CD8-positive, alpha-beta memory T cell (primary cell): ENCODE measurements at places on chromosomes 4 and X. TPM values are rescaled to one million over a fixed set of nuclear protein-coding genes. Genes with fewer than 3 reads are reported as not detected.

SPANXD gene
- not detected for total RNA-seq

GABRA4 gene
- total RNA-seq: not detected

P2RY4 gene
- not detected for total RNA-seq

GPRASP1 gene
- 3.4 TPM for total RNA-seq

FGF5 gene
- total RNA-seq: not detected

ARR3 gene
- not detected for total RNA-seq

RBM46 gene
- total RNA-seq: not detected

PAGE2 gene
- total RNA-seq: not detected

GRCh38 chrX:139194571-139195280 is 335.8 kb upstream of the F9 start:
- no peak for DNase-seq

DNA sequence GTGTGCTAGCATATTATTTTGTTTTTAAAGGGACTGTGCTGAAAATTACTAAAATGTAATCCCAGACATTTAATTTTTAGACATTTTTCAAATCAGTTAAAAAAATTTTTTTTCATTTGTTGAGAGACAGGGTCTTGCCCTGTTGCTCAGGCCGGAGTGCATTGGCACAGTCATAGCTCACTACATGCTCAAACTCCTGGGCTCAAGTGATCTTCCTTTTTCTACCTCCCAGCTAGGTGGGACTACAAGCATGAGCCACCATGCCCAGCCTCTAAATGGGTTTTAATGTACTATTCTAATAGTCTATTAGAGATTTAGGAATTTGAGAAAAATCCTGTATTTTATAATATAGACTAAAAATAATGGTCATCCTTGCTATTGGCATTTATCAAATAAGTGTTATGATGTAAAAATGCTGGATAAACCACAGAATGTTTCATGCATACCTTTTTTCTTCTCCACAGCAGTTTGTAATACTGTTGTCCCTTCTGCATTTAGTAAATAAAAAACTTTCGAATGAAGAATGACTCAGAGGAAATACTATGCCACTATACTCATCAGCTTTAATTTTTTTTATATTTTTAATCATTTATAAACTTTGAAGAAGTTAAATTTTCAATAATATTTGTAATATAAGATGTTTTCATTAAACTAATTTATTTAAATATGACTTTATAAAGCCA is 29.9 kb downstream of the CPEB2 start:
- DNase-seq: no peak

DNA sequence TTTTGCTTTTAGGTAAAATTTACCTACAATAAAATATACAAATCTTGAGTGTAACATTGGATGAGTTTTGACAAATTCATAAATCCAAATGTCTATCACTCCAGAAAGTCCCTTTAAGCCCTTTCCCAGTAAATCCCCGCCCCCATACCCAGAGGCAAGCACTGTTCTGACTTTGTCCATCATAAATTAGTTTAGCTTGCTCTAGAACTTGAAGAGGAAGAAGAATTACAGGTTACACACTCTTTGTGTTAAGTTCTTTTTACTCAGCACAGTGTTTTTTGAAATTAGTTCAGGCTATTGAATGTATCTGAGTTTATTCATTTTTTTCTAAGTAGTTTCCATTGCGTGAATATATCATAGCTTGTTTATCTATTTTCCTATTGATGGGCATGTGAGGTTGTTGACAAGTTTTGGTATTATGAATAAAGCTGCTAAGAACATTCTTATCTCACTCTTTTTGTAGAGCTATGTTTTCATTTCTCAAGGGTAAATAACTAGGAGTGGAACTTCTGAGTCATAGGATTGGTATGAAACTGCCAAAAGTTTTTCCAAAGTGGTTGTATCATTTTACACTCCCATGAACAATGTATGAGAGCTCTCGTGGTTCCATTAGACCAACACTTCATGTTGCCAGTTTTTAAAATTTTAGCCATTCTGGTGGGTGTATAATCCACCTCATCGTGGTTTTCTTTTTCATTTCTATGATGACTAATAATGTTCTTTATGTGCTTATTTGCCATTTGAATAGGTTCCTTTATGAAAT is 22.4 kb upstream of the HPSE start:
- DNase-seq: no peak

GRCh38 chr4:88215351-88215750 is 56.9 kb upstream of the ABCG2 start:
- DNase-seq: no peak

DNA sequence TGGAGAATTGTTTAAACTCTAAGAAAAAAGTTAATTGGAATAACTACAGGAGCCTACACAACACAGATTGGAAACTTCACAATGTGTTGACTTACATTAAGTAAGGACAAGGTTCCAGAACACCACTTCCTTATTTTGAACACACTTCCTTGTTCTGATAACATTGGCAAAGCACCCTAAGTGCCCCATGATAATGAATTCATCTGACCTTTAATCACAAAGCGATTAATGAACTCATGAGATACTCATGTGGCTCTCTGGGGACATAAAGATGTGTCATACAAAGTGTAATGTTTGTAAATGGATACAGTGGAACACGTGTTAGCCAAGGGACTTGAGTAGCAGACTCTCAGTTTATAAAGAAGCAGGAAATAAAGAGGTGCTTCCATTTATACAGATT is 69.0 kb upstream of the ATOH1 start:
- no peak for DNase-seq

DNA sequence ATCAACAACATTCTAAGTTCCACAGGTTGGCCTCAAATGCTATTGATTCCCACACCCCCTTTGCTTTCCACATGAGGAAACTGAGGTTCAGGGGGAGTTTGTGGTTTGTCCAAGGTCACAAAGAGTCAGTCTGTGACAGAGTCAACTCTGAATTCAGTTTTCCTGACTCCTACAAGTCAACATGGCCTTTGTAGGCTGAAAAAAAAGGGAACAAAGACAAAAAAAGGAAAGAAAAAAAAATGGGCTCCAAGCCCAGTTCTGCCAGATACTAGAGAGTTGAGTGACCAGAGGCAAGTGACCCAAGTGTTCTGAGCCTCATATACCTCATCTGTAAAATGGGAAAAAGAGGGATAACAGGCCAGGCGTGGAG is 16.5 kb upstream of the PIM2 start:
- DNase-seq: no peak

DNA sequence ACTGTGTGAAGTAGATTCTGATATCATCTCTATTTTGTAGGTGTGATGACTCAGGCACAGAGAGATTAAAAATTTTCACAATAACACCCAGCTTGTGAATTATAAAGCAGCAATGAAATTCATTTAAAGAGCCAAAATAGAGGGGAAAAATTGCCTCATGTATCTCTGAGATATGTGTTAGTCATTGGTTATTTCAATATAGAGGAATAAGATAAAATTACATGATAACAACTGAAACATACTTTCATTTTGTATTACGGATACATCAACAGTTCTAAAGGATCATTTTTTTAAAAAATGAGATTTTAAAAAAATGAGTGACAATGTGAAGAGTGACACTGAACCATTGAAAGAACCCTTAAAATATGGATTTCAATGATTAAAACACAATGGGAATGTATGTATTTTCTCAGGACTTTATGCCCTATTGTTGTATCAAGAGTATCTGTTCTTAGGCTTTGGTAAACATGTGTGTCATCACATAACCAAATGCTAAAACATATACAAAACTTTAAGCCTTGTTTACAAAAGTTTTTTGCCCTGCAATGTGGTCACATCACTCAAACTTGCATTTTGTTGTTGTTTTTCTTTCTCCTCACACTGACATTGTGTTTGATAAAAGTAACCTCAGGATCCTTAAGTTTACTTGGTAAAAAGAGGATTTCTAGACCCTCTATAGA is 221.3 kb downstream of the ANTXR2 start:
- DNase-seq: no peak

DNA sequence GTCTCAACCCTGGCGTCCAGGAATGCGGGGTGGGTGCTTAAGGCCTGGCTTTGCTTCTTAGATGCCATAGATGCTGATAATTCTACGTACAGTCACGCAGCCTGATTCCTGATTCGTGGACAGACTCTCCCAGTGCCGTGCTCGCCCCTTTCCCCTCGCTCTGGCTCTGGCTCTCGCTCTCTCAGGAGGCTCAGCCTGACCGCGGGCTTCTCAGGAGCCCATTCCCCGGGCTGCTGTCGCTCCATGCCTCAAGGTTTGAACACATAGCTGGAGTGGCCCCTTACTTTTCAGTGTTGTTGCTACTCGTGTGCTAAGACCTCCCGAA is 59.2 kb upstream of the ZC4H2 start:
- no peak for DNase-seq

DNA sequence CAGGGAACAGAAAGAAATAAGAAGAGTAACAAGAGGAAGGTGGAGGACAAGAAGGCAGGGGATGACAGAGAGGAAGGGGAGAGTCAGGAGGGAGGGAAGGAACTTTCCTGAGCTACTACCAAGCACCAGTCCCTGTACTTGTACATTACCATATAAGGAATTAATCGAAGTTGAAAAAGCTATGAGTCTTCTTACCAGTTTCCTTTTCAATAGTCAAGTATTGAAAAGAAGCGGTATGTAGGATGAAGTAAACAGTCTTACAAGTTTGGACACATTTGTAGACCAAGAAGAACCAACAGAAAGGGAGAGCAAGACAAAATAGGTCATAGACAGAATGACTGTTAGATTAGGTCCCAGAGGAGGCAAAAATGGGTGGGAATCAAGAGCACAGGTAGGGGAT is 629.7 kb upstream of the DIPK2B start:
- DNase-seq: no peak

DNA sequence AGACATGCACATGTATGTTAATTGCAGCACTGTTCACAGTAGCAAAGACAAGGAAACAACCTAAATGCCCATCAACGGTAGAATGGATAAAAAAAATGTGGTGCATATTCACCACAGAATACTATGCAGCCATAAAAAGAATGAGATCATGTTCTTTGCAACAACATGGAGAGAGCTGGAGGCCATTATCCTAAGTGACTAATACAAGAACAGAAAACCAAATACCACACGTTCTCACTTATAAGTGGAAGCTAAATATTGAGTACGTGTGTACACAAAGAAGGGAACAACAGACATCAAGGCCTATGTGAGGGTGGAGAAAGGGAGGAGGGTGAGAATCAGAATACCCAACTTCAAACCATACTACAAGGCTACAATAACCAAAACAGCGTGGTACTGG is 17.4 kb upstream of the LNX1 start:
- DNase-seq: no peak

- DNase-seq: no peak
Observed at GRCh38 chr4:31917334-31917733, 1197.2 kb downstream of the PCDH7 start.

- no peak for DNase-seq
Observed at GRCh38 chr4:122542411-122543236, 78.2 kb downstream of the IL21 start.

DNA sequence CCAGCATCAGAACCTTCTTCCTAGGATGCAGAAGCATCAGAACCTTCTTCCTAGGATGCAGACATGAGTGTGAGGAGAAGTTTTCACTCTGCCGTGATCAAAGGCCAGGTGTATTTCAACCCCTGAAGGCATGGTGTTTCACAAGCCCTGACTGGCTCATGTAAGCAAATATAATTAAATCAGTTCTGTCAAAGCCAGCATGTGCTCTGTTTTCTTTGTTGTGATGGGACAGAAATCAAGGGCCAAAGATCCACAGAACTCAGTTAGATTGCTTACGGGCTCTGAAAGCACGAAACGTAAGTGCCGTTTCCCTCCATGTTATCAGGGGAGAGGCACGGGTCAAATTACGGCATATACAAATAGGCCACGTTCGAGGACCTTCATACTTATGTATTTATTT is 32.0 kb upstream of the CLDN24 start:
- DNase-seq: no peak

GRCh38 chr4:20870436-20870835 is 170.2 kb downstream of the PACRGL start:
- no peak for DNase-seq

- no peak for DNase-seq
Observed at GRCh38 chr4:14452764-14453163, 549.5 kb upstream of the CPEB2 start.

- DNase-seq: no peak
Observed at GRCh38 chr4:83585982-83586508, 50.1 kb downstream of the GPAT3 start.
